Right atrium auricular region (tissue), 2 donors: ENCODE measurements at places on chromosomes 5 and 9.

DNA sequence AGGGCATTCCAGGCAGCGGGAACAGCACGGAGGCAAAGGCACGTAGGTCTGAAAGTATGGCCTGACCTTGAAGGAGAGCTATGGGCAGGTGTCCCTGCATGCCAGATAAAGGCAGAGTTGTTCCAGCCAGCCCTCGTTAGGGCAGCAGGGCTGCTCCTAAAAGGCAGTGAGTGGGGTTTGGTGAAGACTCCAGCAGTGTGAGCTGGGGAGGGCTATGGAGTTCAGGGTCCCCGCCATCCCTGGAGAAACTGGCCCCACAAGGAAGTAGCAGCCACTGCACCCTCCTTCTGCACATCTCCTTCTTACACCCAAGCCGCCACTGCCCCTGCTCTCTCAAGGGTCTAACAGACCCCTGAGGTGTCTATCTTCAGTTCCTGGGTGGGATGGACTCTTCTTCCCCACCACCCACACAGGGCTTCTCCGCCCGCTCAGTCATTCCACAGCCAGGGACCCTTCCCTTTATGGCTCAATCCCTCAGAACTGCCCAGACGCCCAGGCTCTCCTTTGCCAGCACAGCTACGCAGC lies 1.4 kb downstream of the AKNA start:
- no peak for DNase-seq

DNA sequence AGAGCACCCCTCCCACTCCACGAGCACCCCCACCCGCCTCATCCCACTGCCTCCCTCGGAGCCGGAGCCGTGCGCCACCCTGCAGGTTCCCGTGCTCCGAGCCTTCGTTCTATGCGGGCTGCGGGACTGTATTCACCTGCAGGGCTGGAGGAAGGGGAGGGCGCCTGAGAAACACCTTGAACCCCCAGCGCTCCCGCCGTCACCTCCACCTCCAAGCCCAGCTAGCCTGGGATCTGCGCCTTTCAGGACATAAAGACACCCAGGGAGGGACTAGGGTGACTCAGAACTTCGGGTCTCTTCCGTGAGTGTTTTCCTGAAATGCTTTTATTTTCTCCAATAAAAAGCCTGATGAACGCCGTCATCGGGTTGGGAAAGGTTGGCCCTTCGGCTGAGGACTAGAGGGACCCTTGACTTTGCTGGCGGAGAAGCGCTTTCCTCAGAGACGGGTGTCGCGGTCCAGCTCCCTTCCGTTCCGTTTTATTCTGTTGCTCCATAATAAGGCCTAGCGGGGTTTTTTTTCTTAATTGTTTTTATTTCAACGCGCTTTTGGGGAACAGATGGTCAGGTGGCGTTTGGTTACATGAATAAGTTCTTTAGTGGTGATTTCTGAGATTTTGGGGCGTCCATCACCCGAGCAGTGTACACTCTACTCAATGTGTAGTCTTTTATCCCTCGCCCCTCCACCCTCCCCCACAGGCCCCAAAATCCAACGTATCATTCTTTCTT lies 4.6 kb downstream of the TLX3 start:
- no peak for DNase-seq

DNA sequence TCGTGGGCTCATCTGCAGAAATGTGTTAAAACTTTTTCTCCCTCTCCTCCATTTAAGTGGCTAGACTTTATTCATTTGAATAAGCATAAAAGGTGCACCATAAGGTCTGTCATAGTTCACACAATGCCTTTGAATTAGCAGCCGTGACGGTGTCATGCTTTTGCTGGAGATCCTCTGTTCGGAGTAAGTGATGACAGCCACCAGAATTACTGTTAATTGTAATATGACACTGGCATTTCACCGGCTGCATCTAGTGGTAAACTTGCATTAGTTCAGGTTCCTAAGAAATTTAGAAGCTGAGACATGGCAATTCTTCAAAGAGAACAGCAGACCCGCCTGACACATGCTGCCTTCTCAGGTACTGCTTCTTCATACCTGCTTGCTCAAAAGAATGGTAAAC lies 241.7 kb downstream of the EBF1 start:
- no peak for DNase-seq

DNA sequence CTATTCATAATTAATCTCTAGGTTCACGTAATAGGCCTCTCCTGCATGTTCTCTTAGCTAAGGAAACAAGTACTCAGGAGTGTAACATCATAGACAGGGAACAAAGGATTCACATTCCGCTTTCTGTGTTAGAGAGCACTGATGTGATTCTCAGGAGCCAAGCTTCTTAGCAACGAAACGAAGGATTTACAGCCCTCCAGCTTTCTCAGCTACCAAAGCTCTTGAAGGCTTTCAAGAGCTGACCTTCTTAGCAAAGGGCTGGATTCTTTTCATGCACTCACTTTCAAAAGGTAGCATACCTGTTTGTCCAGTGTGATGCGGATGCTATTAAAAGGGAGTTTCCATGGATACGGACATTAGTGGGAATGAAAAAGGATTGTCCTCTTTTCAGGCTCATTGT lies 107.4 kb downstream of the TUSC1 start:
- DNase-seq, result no peak

GRCh38 chr5:17012289-17012688 lies 76.2 kb upstream of the MYO10 start:
- no peak for DNase-seq

- no peak for DNase-seq
These were observed 23.3 kb upstream of the CLPTM1L start for GRCh38 chr5:1368236-1368635.

DNA sequence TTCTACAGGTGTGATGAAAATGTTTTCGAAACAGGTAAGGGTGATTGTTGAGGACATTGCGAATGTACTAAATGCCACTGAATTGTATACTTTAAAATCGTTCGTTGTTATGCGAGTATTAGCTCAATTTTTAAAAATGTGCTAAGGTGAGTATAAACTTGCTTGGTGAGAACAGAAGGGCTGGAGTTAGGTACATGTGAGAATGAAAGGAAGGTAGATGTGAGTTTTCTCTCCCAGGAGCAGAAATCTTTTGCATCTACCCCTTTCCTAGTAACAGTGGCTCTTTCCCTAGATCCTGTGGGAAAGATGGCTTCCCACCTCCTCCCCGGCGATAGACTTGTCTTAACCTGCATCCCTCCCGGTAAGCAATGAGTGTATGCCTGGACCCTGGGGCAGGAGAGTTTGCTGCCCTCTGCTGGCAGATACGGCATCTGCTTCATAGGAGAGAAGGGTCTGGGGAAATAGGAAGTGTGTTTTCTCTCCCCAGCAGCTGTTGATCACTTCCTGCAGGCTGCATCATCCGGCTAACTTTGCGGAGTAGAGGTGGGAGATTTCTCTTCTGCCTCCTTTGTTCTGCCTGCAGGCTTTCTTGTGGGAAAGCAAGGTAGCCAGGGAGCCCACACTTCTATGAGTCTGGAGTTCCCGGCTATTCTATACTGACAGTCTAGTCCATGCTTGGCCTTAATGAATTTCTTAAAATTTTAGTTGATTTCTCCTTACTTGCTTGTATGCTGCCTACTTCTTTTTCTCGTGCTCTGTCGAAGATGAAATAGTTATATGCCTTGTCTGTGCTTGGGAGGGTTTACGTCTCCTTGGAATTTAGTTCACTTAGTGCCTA lies 373.3 kb upstream of the SEMA6A start:
- no peak for DNase-seq

DNA sequence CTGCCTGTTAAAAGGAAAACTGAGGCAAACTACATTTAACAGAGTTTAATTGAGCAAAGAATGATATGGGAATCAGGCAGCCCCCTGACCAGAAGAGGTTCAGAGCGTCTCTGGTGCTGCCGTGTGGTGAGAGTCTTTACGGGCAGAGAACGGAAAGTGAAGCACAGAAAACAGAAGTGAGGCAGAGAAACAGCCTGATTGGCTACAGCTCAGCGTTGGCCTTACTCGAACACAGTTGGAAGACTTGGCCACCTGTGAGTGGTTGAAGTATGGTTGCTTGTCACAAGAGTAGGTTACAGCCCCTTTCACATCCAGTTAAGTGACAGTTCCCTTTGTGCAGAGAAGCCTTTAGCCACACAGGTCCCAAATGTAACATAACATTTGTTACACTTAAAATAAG lies 16.9 kb upstream of the FBP1 start:
- DNase-seq, result no peak

DNA sequence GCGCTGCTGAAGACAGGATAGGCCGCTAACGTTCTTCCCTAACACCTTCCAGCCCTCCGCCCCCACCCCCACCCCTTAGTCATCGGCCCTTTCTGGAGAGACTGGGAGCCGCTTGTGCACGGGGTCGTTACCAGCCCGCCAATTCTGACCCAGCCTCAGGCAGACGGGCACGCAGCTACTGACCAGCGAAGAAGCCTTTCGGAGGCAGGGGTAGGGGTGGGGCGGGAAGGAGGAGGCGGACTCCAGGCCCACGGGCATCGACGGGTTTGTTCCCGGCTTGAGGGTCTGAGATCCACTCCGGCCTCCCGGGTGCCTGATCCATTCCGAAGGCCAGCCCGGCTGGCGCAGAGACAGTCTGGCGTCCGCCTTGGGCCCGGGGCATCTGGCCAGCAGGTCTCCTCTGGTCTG lies 729 bp upstream of the HAND1 start:
- DNase-seq, result no peak

DNA sequence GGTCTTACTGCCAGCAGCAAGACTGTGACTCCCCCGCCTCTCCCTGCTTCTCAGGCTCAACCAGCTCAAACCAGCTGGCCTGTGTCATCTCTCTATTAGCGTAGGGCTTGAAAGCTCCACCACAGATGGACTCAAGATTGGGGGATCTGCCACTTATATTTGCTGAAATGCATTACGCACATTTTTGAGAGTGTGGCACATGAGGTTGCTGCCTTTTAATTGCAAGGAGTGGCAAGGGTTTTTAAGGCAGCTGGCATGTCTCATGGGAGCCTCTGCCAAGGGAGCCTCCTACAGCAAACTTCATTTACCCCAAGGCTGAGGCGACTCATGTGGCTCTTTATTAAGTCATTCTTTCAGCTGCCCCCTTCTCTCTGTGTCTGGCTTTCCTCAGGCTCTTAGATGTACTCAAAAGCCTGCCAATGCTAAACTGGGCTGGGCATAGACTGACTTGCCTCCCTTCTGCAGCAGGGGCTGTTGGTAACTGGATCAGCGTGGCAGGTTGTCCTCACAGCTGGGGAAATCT lies 219.3 kb downstream of the SMARCA2 start:
- DNase-seq, result no peak

- no peak for DNase-seq
These were observed 26.0 kb downstream of the DDX4 start for GRCh38 chr5:55763746-55764420.

- DNase-seq, result no peak
These were observed 81.0 kb downstream of the MRPL36 start for GRCh38 chr5:1718669-1719068.

GRCh38 chr9:16514131-16514530 lies 356.3 kb downstream of the BNC2 start:
- DNase-seq, result no peak

GRCh38 chr5:172383191-172383802 lies 71.0 kb downstream of the SH3PXD2B start:
- DNase-seq, result no peak

- no peak for DNase-seq
These were observed 419 bp upstream of the RABGAP1 start for GRCh38 chr9:122940454-122940748.

DNA sequence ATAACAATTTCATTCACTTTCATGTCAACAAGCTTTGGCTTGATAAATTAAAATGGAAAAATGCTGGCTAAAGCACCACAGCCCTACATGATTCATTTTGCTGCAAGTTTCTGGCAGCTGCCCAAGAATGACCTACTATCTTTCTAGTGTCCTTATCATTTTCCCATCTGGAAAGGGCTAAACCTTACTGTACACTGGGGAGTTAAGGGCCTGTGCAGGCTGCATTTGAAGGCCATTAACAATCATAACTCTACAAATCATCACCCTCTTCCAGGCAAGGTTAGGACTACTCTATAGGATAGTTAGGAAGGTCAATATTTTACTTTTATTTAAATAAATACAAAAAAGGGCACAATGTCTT lies 579.7 kb upstream of the ZNF608 start:
- DNase-seq, result no peak

DNA sequence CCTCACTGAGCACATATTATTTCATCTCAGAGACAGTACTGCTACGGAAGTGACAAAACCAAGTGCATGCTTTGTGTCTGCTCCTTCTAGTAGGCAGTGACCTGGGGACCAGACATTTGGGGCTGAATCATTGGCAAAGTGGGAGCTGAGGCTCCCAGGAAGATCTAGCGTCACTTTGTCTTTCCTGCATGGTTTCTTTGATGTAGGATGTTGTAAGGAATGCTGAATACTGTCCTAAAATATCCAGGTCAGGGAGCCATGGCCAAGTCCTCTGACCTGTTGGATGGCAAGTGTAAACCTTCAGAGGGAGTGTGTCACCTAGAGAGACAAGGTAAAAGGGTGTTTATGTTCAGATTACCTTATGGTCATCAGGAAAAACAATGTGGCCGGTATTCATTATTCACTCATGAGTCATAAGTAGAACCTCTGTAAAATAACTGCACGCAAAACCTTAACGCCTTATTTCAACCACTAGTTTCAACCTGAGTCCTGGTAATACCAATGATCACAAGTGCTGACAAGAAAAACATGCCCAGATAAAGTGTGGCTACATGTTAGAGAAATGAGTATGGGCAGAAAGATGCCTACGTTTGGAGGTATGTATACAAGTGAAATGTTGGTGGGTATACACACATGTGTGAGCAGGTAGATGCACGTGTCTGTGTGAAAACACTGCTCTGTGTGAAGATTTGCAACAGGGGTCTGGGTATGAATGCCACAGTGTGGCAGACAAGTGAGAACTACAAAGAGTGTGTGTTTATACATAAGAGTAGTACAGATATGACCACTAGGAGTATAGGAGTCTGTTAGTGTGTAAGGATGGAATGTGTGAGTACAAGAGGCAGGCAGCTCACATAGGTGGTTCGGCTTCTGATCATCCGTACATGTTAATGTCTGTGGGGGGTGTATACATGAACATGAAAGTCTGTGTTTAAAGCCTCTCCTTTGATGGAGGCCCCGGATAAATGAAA lies 263.9 kb downstream of the SPOCK1 start:
- no peak for DNase-seq

DNA sequence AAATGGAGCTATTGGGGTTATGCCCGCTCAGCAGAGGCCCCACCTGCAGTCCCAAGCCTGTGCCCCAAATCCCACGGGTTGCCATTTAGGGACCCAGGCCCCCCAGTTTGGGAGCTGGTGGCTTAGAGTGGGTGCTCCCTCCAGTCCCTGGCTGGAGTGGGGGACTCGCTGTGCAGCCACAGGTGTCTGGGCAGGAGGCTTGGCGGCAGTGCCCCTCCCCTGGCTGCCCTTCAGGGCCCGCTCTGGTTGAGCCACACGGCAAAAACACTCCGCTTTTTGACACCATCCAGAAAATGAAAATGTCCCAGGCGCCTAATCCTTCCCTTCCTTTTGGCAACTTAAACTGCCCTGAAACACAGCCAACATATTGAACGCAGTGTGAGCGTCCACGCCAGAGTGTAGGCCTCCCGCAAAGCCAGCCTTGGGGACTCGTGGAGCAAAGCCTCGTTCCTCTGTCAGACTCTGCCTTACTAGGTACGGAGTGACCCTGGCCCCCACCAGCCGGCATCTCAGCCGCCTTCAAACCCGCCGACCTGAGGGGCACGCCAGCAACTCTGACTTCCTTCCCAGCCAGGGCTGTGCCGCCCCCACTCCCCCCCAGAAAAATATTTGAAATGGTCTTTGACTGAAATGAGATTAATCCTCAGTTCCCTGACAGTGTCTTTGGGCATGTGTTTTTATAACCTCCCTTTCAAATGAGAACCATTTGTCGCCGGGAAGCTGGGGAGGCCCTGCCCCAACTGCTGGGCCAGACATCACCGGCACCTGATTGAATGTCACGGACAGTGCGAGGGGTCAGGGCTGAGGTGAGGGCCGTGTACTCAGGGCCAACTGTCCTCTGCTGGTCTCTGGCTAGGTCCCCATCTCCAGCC lies 98.5 kb upstream of the LMX1B start:
- DNase-seq, result no peak
